ENCODE measurements at places on chromosomes 7 and 10.

- no peak for DNase-seq
These were observed 54.3 kb downstream of the ERCC6 start for GRCh38 chr10:49484486-49485235.

- no peak for DNase-seq
These were observed 114.2 kb upstream of the DGKB start for GRCh38 chr7:15016766-15017165.

- no peak for DNase-seq
These were observed 9.8 kb downstream of the SAP25 start for GRCh38 chr7:100563809-100564400.

- DNase-seq: no peak
These were observed 22.2 kb downstream of the PARD3 start for GRCh38 chr10:34792881-34793280.

Data from right lung (tissue), 10 donors.